ENCODE measurements at places on chromosomes 2 and 18.

DNA sequence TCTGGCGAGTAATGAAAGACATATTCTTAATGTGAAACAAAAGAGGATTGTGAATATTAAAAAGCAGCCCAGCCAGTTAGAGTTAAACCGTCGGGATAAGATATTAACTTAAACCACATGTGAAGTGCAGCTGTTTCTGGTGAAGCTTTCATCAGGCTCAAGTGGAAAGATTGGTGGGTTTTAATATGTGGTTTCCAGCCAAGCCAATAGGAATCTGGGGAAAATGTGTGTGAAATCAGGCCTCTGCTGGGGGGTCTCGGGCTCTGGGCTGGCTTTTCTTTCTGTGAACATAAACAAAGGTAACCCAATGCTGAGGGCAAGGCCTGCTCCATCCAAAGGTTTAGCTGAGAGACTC lies 279.6 kb downstream of the SLC4A3 start:
- no peak for DNase-seq

- DNase-seq, result no peak
Observed at GRCh38 chr18:48929941-48930713, 20.6 kb downstream of the SMAD7 start.

DNA sequence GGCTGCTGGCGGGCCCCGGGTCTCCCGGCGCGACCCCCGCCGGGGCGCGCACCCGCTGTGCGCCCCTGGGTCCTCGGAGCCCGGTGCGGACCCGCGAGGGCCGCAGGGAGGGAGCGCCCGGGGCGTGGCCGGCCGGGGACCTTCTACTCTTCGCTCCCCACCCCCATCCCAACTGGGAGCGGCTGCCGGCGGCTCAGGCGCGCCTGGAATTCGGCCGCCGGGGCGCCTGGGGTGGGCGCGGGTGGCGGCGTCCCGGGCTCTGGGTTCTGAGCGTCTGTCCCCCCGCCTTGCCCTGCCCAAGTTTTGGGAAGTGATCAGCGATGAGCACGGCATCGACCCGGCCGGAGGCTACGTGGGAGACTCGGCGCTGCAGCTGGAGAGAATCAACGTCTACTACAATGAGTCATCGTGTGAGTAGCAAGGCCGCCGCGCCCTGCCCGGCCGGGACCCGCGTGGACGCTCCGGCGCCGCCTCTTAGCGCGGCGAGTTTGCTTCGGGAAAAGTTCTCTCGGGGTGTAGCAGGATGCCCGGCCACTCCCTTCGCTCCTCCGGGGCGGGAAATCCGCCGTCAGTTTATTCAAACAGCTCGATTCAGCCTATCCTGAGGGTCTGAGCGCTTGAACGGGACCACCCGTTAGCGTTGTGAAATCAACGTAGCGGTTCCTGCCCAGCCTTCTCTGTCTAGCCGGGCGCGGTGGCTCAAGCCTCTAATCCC lies 502 bp downstream of the TUBB6 start:
- peak; percentile 70 for DNase-seq

- DNase-seq, result no peak
Observed at GRCh38 chr2:218605432-218605831, 2.3 kb upstream of the PLCD4 start.

GRCh38 chr2:164150604-164151003 lies 414.8 kb upstream of the FIGN start:
- no peak for DNase-seq

DNA sequence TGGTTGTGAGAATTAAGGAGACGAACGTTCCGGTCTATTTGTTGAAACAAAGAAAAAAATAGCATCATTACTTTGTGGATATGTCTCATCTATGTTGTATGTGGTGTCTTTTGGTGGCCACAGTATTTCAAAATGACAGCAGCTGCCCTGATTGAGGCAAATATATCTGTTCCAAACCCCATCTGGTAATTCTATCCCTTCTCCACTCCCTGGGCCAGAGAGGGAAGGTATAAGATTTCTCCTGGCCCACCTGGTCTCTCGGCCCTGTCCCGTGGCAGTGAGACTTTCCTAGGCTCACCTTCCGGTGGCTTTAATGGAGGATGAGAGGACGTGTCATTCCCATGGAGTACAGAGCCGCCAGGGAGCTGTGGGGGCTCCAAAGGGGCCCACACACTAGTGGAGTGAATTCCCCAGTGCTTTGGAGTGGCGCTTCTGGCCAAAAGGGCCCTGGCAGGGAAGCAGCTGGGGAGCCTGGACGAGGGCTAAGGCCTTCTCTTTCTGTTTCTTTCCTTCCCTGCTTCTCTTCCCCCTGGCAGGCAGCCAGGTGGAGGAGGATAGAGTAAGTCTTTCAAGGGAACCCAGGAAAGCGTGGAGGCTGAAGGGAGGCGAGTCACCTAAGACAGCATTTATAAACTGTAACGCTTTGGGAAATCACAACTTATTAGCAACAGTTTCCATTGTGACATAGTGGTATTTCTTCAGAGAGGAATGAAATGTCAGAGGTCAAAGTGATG lies 5.6 kb downstream of the FOSL2 start:
- DNase-seq, result no peak

DNA sequence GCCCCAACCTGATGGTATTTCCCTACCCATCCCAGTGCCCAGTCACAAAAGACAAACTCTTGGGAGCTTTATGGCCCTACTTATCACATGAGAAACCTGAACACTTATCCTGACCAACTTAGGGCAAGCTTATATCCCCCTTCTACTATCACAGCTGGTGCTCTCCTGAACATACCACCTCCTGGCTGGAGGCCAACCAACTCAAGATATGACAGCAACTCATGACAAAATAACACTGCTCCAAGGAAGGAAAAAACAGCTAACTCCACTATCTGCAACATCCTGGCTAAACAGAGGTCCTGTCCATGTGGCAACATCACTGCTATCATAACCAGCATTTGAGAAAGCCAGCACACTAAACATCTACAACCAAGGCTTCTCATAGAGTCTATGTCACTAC lies 20.9 kb upstream of the CLASP1 start:
- no peak for DNase-seq

DNA sequence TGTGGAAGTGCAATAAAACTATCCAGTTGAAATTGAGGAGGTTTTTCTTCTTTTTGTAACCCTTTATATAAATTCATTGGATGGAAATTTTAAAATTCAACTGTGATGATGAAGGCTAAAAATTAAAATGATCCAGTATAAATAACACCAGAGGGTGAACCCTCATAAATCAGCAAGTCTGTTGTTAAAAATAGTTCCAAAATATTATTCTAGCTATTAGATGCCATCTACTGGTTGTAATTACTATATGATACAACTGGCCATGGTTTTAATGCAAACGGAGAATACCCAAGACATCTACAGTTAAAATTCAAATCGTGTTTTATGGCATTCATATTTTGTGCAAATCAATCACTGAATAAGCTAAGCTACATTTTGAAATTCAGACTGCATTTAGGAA lies 53.8 kb downstream of the TMEM200C start:
- no peak for DNase-seq

DNA sequence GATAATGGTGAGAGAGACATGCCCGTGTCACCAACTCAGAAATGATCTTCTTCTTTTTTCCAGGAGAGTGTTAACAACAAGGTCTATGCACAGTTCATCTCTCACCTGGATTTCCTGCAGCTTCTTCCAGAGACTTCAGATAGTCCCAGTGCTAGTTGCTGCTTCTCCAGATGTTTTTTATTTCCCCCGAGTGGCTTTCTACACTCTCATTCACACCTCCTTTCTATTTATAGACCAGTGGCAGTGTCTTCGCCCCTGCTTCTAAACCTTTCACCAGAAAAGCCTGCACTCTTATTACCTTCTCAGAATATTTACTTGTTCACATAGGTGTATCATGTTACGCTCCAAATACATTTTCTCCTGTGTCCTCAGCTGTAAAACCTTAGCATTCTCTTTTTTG lies 558.8 kb upstream of the CHAC2 start:
- DNase-seq, result no peak

- DNase-seq, result no peak
Observed at GRCh38 chr18:76604108-76604934, 109.3 kb upstream of the ZNF516 start.
